ENCODE measurements at places on chromosomes 13 and 19.
A peak's percentile ranks its signal among the peaks of the same experiment; 100 is the strongest.

- no peak for DNase-seq
Observed at GRCh38 chr19:33022472-33023116, 42.1 kb downstream of the RHPN2 start.

- no peak for DNase-seq
Observed at GRCh38 chr13:24194447-24194846, 33.9 kb downstream of the SPATA13 start.

GRCh38 chr13:50527612-50528509 lies 315.6 kb downstream of the DLEU7 start:
- DNase-seq, result no peak

GRCh38 chr13:97895383-97895782 lies 58.1 kb upstream of the IPO5 start:
- no peak for DNase-seq

DNA sequence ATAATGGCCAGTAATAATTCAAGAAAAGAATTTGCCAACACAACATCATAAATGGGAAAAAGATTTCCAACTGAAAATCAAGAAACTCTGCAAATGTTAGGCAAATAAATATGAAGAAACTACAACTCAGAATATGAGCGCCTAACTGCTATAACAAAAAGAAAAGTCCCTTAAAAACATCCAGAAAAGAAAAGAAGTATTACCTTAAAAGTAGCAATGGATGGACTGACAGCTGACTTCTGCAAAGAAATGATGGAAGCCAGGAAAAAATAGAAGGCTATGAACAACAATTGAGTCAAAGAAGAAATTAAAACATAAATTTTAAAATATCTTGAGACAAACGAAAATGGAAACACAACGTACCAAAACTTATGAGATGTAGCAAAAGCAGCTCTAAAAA lies 482.3 kb upstream of the ZNF507 start:
- no peak for DNase-seq

GRCh38 chr19:869245-870177 lies 10.0 kb downstream of the CFD start:
- DNase-seq, result no peak

GRCh38 chr19:31676271-31677004 lies 327.2 kb upstream of the TSHZ3 start:
- DNase-seq, result no peak

GRCh38 chr19:55684946-55685681 lies 10.1 kb downstream of the EPN1 start:
- no peak for DNase-seq

- DNase-seq, result no peak
Observed at GRCh38 chr13:113500530-113501265, 10.2 kb upstream of the DCUN1D2 start.

- DNase-seq, result no peak
Observed at GRCh38 chr13:59178344-59178743, 985.4 kb downstream of the DIAPH3 start.

GRCh38 chr19:17075864-17076542 lies 426 bp downstream of the MYO9B start:
- DNase-seq, result peak; percentile 24

- DNase-seq, result no peak
Observed at GRCh38 chr13:111210544-111211469, 95.7 kb downstream of the ARHGEF7 start.

GRCh38 chr19:51295382-51296126 lies 15.9 kb upstream of the IGLON5 start:
- DNase-seq, result no peak

DNA sequence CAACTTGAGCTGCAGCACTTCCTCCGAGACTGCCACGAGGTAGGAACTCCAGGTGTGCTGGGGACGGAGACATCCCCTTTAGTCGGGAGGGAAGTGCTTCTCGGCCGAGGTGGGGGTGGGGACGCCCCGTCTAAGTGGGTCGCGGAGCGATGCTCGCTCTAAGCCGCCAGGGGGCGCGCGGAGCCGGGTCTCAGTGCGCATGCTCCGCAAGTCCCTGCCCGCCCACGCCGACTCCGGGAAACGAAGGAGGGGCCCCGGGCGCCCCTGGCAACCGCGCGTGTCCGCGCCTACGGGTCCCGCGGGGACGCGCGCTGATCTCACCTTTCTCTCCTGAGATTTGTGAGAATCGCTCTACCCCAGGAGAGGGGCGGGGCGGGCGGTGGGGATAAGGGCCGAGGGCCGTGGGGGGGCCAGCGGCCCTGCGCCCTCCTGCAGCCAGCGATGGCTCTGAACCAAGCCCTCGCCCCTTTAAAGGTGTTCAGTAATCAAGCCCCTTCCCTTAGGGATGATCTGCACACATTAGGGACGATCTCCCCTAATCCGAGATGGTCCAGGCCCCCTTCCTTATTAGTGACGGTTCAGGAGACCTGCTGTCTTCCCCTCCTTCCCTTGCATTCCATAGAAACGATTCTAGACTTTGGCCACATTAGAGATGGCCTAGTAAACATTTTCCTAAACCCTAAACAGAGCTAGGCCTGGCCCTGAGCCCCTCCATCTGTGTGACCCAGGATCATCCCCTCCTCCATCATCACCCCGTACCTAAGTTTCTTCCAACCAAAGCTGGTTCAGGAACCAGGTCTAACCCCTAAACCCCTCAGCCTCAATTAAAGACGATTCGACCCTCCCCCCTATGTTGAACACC lies 47.3 kb upstream of the SHKBP1 start:
- peak; percentile 78 for DNase-seq

DNA sequence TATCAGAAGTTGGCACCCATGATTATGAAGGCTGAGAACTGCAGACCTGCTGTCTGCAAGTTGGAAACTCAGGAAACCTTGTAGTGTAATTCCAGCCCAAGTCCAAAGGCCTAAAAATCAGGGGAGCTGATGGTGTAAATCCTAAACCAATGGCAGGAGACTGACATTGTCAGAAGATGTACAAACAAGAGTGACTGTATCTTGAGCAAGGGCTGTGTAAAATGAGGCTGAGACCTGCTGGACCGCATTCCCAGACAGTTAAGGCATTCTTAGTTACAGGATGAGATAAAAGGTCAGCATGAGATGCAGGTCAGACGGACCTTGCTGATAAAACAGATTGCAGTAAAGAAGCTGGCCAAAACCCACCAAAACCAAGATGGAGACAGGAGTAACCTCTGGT lies 147.7 kb downstream of the COG6 start:
- no peak for DNase-seq

DNA sequence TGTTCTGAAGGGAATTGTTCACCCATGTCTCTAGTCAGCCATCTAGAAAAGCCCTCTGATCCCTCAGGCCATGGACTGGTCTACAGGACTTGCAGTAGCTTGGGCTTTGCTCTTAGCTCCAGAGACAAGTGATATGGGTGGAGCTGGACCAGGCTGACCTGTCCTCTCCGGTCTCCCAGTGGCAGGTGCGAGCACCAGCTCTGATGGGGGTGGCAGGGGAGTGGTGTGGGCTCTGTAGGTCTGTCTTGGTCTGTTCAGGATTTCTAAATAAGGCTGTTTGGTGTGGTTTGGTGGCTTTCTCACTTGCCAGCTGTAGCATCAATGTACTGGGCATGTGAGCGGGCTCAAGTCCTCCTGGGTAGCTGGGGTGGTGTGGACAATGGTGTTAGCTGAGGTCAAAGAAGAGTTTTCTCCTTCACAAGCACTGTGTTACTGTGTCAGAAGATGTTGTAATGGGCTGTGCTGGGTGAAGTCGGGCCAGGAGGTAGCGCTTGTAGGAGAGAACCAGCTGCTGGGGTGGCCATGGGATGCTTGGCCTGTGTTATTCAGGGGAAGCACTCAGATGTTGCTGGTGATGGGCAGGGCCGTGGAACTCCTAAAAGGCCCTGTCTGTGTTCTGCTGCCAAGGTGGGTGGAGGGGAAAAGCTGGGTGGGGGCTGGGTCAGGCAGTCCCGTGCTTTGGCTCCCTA lies 16.9 kb downstream of the GPC6 start:
- DNase-seq, result no peak

DNA sequence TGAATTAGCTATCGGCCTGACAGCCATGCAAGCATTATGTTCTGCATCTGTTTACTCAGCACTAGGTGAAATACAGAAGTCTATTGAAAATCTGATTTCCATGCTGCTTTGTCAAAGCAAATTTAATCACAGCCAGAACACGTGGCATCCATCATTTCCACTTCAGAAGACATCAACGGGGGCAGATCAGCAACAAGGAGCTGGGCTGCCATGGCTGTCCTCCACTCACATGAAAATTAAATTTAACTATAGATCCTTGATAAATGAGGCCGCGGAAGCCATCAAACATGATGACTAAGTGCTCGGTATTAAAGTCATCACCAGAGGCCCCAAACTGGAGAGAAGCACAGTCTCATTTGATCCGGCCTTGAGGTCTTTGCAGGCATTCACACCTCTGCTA lies 443.5 kb downstream of the HS6ST3 start:
- no peak for DNase-seq

DNA sequence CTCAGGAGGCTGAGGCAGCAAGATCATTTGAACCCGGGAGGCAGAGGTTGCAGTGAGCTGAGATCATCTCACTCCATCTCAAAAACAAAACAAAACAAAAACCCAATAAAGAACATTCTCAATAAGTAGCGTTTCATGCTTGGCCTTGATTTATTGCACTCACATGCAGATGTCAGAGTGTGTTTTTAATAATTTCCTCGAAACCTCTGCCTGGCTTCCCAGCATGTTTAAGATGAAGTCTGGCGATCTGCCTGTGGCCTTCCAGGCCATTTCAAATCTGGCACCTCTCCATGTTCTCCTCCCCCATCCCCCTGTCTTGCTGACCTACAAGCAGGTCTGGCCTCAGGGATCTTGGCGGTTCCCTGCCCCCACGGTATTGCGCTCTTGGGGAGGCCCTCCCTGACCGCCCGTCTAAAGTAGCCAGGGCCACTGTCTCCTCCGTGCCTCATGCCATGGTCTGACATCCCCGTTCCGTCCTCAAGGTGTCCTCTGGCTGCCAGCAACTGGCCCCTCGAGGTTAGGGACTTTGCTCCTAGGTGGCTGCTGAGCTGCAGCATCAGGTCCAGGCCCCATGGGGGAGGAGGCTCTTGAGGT lies 1.6 kb downstream of the WDR88 start:
- DNase-seq, result no peak

GRCh38 chr13:20547479-20547908 lies 19.5 kb upstream of the IFT88 start:
- no peak for DNase-seq

- DNase-seq, result no peak
Observed at GRCh38 chr19:34126966-34127365, 45.3 kb upstream of the LSM14A start.

DNA sequence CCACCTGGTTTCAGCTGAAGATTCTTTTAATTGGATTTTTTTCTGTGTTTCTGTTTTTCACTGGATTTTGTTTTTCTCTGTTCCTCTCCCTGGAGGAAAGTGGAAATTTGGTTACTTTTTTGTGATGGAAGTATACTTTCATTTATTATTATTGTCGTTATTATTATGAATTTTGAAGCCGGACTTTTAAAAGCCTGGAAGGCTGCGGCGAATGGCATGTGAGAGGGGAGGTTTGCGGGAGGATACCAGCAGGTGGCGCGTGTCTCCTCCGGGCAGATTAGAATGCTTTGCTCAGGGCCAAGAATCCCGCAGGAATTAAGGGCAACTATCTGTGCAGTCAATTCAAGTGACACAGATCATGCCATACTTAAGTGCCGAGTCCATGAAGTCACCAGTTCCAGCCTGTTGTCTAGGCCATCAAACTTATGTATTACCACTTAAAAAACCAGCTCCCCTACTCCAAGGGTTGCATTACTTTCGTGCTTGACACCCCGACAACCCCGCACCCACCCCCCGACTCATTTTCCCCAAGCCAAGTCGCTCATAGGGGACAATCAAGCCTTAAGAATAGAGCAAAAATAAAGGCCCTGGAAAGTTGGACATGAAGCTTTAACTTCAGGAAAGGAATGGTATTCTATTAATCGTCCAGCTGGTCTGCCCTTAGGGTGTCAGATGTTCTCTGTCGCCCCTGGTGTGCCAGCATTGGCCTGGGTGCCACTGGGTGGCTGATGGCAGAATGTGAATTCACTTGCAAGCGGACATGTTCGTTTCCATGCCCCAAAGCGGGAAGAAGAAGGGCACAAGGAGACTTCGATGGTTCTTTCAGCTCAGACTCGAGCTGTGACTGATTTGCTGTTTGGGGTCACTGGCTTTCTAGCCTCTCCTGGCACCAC lies 1.3 kb upstream of the LRCH1 start:
- DNase-seq, result peak; percentile 30

- DNase-seq, result no peak
Observed at GRCh38 chr13:33236021-33236420, 49.5 kb downstream of the STARD13 start.

- no peak for DNase-seq
Observed at GRCh38 chr19:8095354-8095886, 42.9 kb downstream of the CCL25 start.

GRCh38 chr13:93903909-93904308 lies 575.6 kb downstream of the DCT start:
- no peak for DNase-seq

DNA sequence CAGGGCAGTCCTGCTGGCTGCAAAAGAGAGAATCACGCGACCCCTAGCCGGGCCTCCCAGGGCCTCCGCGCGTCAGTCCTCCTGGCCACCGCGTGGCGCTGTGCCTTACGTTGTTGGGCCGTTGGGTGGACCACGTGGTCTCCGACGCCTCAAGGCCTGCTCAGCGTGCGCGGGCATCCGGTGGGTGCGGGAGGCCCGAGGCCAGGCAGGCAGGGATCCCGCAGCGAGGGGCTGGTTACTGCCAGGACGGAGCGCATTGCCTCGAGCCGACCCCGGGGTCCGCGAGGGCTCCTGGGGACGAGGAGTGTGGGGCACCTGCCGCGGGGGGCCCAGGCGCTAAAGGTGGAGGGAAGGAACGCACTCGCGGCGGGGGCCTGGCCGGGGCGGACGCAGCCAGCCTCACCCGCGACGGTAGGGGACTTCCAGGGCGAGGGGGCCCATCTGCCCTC lies at the start of gene TDRD12:
Gene TDRD12 (plus strand): TSS at position 157 of the 449 bp plus-strand sequence. CDS start 306 bp downstream, outside the sequence.
- no peak for DNase-seq

Measured in stimulated activated CD8-positive, alpha-beta memory T cell treated with anti-CD3 and anti-CD28 coated beads, Interleukin-4, amount 100 ng/mL, for 4 hours (primary cell).